T-helper 17 cell (primary cell): ENCODE measurements at places on chromosomes 3 and 15. TPM values are rescaled to one million over a fixed set of nuclear protein-coding genes. Genes with fewer than 3 reads are reported as not detected.

DNA sequence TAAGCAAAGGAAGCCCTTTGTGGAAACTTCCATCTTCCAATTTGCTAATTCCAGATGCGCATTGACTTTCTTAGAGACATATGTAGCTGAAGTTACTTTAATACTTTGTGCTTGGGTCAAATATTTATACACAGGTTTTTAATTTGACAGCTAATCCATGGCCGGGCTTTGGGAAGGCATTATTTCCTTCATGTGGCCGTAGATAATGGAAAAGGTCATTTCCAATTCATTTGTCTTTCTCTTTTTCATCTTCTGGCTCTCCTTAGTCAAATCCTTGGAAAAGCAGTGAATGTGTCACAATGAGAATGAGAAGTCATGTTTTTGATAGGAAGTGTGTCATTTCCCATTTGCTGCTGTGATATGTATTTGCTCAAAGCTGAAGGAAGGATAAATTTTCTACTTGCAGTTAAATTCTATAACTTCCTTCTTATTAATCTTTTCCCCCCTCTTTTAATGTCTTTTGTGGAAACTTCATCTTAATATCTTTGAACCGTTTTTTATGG, 323.3 kb downstream of the CLSTN2 start:
- no peak for DNase-seq

GRCh38 chr3:64016941-64017620, 6.2 kb downstream of the PSMD6 start:
- DNase-seq: no peak

DNA sequence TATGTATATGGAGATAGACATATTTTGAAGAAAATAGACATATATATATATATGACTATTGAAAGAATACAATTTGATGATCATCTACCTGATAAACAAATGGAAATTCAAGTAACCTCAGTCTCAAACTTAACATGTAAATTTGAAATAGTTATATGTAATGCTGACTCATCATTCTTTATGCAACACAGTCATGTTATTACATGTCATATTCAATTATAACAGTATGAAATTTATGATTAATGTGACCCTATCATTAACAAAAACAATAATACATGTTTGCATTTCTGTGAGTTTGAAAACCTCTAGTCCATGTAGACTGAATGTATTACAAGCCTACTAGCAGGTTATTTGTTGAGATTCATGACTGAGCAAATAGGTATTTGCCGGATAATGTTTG, 204.1 kb downstream of the CADM2 start:
- no peak for DNase-seq

- no peak for DNase-seq
Observed at GRCh38 chr3:66053550-66054094, 14.9 kb upstream of the MAGI1 start.

- DNase-seq: no peak
Observed at GRCh38 chr3:153658136-153658535, 463.1 kb upstream of the ARHGEF26 start.

- no peak for DNase-seq
Observed at GRCh38 chr3:134028486-134029255, 1.1 kb downstream of the SLCO2A1 start.

DNA sequence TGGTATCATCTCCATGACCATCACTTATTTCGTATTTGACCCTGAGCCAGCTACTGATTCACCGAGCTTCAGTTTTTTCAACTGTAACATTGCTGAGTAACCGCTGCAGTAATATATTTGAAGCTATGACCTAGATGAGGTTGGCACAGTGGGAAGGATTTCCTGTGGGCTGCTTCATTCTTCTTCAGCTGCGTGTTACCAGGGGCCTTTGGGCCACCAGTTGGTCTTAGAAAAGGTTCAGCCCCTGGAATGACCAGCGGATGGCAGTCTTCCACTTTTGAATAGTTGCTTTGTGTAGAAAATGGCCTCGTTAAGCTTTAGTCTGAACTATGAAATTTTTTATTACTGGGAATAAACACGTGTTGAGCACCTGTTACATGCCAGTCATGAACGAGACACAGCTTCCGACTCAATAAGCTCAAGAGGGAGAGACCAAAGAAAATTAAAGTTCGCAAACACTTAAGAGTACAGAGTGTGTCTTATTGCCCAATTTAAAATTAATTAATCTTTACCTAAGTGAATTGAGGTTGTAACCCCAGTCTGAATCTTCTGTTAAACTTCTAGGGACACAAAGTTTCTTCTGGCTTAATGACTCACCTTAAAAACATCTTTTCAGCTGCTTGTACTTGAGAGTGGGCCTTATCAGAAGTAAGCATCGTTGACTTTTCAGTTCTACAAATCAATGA, 57.6 kb upstream of the NR2E3 start:
- DNase-seq: no peak

GRCh38 chr3:159634483-159634882, 354.2 kb upstream of the IL12A start:
- DNase-seq: no peak

- DNase-seq: no peak
Observed at GRCh38 chr15:60009124-60009960, 5.2 kb downstream of the FOXB1 start.

Gene BNC1
- total RNA-seq: not detected

Gene FAM162A
- 27.6 TPM for total RNA-seq
